ENCODE measurements at places on chromosomes 5 and 9.
A peak's percentile ranks its signal among the peaks of the same experiment; 100 is the strongest.

- DNase-seq = no peak
Observed at GRCh38 chr9:7042124-7042523, 284.4 kb downstream of the KDM4C start.

DNA sequence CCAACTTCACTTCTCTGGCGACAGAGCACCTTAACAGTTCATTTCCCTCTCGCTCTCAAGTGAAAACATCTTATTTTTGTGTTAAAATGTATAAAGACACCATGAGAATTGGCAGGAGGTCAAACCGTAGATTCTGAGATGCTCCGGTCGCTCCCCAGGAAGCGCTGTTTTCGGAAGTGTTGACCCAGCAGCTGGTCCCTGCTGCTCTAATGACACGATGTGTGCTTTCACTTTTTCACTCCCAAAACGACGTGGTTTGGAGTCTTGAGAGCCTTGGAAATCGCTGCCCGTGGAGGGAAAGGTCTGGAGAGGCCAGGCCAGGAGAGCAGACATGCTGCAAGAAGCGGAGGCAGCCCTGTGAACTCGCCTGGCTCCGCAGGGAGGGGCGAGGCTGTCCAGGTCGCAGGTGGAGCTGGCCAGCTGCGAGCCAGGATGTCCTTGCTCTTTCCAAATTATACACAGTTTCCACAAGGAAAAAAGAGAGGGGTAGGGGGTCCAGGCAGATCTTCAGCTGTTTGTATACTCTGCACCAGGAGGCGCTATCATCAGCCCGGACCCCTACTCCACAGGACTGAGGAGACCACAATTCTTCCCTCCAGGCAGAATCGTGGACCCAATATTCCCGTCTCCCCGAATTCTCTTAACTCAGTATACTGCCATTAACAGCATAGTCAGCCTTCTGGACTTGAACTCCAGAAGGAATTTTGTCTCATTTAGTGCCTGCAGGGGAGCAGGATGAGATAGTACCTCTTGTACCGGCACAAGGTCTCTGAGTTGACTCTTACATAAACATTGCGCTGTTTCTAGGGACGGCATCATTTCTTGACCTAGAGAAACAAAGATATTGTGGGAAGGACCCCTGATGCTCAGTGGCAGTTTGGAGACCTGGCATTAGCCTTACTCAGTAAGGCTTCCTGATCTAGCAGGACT lies 248.6 kb upstream of the ANKRD55 start:
- DNase-seq = peak; percentile 21

DNA sequence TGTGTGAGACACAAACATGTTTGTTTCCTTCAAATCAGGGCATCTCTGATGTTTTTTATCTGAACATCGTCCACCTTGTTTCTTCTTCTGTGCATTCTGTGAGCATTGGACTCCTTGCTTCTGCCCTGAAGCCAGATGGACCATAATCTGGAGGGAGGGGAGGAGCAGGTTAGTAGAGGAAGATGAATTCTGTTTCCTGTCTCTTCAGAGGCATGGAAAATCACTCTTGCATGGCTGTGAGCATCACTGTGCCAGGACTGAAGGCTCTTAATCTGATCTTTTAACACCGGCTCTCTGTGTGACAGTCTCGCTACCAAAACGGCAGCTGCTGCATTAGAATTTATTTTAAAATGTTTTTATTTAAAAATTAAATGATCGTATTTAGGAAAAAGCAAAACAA lies 43.3 kb downstream of the TLE4 start:
- no peak for DNase-seq

DNA sequence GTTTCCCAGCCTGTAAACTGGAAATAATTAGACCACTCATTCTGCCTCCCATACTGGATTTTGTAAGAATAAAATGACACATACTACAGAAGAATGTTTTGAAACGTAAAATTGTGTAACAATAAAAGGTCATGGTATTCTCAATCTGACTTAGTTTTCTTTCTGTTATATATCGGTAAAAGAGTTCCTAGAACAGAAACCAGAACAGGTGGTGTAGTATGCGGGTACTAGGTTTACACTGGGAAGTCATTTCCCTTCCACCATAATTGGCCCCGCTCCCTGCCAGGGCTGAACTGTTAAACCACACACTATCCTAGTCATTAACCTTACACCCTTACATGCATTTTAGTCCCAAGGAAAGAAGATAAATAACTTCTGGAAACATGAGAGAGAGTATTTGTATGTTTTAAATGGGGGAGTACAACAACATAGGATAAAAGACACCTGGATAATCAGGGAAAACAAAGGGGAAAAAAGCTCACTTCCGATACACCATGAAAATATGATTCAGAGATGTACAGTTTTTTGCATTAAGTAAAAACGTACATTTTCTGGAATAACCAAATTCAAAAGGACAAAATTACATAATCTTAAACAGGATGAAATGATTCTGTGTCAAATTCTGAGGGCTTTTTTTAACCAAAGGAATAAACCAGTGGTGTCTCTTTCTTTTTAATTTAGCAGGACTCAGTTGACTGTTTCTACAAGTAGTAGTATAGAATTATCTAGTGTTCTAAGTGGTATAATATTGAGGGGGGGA lies 199.7 kb downstream of the GLIS3 start:
- peak; percentile 41 for DNase-seq

GRCh38 chr5:6328173-6328572 lies 50.2 kb downstream of the MED10 start:
- no peak for DNase-seq

- no peak for DNase-seq
Observed at GRCh38 chr5:138920181-138920580, 45.0 kb upstream of the LRRTM2 start.

DNA sequence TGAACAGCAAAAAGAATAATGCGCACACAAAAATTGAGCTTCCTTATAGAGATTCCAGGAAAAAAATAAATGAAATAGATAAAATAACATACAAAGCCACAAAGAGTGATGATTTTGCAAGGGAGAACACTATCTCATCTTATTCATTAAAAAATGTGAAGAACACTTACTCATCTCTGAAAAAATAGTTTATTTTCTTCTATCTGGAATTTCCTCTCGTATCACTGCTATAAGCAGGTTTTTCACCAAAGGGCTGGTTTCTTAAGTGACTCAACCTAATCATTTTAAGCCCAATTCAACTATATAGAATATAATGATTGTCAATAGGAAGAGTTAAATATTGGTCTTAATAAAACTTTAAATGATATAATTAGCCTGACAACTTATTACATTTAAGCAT lies 504.9 kb downstream of the NR2F1-AS1 start:
- no peak for DNase-seq

GRCh38 chr9:5617749-5618148 lies 11.2 kb upstream of the RIC1 start:
- peak; percentile 59 for DNase-seq

- no peak for DNase-seq
Observed at GRCh38 chr5:115600766-115601165, 1.5 kb downstream of the TICAM2 start.

GRCh38 chr5:143955141-143955540 lies 143.2 kb downstream of the HMHB1 start:
- no peak for DNase-seq

- no peak for DNase-seq
Observed at GRCh38 chr5:142829801-142830220, 59.6 kb downstream of the ARHGAP26 start.

DNA sequence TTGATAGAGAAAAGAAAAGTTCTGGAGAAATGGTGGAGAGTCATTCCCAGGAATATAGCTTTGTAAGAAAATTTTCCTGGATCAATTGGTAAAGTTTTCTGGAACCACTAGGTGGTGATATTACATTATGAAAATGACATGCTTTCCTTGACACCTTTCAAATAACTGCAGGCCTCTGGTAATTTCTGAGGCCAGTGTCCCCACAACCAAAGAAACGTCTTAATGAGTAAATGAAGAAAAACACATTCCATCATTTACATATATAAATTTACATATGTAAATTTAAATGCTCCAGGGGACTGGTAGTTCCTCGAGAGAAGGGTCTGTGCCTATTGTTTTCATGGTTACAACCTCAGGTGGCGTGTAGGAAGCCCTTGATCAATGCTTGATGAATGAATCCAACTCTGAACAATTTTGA lies 17.2 kb upstream of the RGS3 start:
- DNase-seq = peak; percentile 28

DNA sequence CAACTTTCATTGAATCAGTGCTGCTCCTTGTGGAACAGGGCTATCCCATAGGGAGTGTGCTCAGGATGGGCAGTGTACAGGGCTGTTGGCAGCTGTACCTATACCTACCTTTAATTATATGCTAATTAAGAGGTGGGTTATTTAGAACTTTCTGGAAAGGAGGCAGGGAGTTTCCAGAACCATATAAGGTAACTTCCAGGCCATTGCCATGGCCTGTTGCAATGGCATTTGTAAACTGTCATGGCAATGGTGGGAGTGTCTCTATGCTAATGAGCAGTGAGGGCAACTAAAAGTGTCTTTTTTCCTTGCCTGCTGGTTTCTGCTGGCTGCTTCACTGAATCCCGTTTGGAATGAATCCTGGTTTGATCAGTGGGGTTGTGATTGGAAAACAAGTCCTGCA lies 2.3 kb upstream of the ARHGAP26 start:
- no peak for DNase-seq

GRCh38 chr5:66757219-66757833 lies 161.1 kb downstream of the MAST4 start:
- DNase-seq = peak; percentile 39

DNA sequence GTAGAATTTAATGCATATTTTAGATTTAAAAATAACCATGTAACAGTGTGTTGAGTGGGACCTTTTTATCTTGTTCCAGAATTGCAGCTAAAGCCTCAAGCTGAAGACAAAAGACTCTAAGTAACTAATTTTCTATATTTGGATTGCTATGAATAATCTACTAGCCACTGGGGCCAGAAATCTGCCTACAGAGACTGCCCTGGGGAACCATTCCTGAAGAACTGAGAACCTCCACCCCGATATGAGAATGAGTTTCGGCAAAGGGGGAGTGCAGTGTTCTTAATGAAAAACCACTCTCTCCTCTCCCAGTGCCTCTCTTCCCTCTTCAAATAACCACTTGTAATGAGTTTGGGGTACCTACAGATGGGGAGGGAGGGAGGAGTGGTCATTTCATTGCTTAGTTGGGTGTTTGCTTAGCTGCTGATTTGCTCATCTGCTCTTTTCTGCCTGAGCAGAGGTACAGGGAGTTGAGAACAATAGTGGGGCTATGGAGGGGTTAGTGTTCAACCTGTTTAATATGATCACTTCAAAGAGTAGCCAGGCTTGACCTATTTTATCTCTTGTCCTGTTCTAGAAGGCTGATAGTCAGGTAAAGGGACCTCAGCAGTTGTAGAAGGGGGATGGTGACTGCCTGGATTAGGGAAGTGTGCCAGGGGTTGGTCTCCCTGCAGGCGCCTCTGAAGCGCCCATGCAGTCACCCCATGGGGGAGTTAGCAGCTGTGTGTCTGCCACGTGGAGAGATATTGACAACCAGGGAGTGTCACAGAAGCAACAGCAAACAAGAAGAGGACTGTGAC lies 47.7 kb downstream of the ATG10 start:
- no peak for DNase-seq

DNA sequence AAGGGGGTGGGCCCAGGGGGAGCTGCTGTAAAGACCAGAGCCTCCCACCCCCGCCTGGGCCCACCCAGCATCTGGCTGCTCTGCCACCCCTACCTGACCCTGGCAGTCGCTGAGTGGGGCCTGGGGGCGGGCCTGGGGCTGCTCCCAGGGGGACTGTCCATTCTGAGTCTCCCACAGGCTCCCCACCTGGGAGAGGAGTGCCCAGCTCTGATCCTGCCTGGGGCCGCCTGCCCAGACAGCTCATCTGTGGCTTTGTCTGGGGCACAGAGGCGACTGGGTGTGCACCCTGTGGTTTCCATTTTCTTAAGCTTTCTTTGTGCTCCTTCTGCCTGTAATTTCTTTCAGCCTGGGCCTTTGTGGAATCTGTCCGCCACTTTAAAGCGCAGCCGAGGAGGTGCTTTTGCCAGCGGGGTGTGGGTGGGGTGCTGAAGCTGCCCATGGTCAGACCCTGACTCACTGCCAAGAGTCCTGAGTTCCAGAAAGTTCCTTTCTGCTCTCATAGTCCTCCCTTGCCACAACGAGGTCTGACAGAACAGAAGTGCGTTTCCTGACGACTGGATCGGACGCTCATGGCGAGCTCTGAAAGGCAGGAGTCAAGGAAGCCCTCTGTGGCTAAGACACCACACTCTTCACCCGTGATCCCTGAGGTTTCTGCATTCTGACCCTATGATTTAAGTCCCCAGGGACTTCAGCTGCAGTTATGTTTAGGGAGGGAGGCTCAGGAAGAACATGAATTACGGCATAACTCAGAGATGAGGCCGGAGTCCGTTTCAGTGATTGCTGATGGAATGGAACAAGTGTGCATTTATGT lies 225.0 kb downstream of the FANCC start:
- no peak for DNase-seq

GRCh38 chr5:4027088-4027734 lies 431.6 kb downstream of the IRX1 start:
- DNase-seq = no peak

- DNase-seq = no peak
Observed at GRCh38 chr5:43000914-43001313, 39.2 kb downstream of the ANXA2R start.

DNA sequence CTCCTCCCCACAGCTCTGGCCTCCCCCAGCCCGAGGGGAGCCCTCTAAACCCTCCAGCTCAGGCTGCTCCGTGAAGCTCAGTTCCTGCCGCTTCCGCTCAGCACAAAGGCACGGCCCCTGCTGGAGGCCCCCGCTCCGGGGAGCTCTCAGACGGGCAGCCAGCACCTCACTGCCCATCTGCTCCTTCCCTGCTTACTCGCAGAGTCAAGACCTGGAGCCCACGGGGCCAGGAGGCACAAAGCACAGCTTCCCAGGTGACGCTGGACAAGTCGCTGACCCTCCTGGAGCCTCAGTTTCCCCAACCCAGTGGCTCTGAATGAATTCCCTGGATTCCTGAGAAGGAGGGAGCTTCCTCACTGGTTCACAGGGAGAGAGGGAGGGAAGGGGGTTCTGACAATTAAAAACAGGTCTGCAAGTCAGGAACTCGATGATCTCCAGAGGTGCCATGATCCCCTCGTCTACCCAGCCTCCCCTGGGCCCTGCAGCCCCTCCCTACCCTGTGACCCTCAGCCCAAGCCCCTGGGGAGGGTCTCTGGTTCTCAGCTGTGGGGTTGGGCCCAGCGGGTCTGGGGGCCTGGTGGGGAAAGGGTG lies 36.2 kb downstream of the VAV2 start:
- DNase-seq = peak; percentile 24
